ENCODE measurements at places on chromosomes 7 and 10.

- no peak for DNase-seq
Measured at GRCh38 chr7:89563597-89563996, 590.7 kb upstream of the STEAP1 start.

DNA sequence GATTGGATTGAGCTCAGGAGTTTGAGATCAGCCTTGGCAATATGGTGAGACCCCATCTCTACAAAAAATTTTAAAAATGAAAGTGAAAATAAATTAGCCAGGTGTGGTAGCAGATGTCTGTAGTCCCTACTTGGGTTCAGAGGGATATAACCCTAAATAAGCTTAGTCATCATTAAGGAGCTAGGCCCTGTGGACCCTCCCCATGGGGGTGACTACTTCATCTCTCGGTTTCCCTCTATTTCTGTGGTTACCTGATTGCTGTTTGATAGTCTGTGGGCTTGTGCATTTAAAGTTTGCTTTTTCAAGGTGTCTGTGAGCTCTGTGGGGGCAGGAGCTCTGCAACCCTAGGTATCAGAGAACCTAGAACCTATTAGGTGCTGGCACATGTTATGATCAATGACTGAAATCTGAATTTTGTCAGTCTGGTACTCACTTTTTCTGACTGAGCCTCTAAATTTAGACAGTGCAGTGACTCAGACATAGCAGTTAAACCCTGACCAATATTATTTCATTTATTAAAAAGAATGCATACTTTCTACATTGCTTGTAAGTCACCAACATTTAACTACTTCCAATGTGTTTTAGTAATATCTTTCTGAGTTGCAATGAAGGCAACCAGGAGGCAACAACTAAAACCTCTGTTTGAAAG lies 8.1 kb upstream of the CUZD1 start:
- DNase-seq: no peak

GRCh38 chr7:4269746-4270145 lies 412.3 kb upstream of the FOXK1 start:
- DNase-seq: no peak

- DNase-seq: peak; percentile 10
Measured at GRCh38 chr10:6382081-6382480, 179.3 kb downstream of the PFKFB3 start.

GRCh38 chr7:82325416-82325815 lies 118.2 kb downstream of the CACNA2D1 start:
- DNase-seq: no peak

DNA sequence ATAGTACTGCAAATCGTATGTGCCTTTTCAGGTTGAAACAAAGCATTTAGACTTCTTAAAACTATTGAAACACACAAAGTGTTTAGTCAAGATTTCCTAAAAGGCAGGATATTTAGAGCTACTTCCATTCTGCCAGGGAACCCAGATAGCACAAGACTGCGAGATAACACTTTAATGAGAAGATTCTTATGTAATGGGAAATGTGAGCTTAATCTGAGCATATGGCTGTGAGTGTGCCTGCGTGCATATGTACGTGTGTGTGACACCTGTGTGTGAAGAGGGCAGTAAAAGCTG lies 14.3 kb upstream of the JCAD start:
- DNase-seq: no peak

- no peak for DNase-seq
Measured at GRCh38 chr10:124469956-124470484, 8.4 kb downstream of the LHPP start.

- no peak for DNase-seq
Measured at GRCh38 chr7:101104193-101104713, 19.0 kb downstream of the TRIM56 start.

GRCh38 chr10:114822444-114823076 lies 980 bp downstream of the FHIP2A start:
- peak; percentile 50 for DNase-seq

- no peak for DNase-seq
Measured at GRCh38 chr10:119316729-119317097, 109.3 kb downstream of the GRK5 start.

DNA sequence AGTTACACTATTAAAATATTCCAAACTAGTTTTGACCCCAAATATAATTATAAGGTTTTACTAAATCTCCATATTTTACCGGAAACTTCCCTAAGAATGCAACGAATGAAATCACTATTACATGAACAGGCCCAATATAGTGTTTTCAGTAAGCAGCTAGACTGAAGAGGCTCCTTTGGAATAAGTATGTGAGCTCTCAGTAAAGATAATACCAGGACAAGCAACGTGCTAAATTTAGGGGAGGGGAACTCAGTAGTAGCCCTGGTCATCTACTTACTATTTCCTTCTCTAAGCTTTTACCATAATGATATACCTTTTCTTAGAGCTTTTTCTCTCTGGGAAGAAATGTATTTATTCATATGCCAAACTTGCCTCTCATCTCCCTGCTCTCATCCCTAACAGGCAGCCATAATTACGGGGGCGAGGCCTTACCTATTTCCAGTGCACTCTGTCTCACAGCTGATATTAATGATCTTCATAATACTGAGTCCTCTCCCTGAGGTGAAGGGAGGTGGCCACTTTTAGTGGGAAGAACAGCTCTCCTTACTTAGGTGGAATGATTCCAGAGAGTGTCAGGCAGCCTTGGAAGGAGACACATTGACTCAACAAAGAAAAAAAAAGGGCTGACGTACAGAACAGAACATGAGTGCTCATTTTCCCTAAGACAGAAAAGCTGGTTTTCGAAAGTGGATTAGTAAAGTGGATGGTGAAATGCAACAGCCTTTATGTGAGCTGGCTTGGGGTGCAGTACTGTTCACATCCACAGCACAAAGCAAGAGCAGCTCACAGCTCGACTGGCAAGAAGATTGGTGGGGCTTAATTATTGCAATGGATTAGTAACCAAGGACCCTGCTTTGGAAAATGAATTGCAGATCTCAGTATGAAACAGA lies 165.4 kb downstream of the GLI3 start:
- no peak for DNase-seq

DNA sequence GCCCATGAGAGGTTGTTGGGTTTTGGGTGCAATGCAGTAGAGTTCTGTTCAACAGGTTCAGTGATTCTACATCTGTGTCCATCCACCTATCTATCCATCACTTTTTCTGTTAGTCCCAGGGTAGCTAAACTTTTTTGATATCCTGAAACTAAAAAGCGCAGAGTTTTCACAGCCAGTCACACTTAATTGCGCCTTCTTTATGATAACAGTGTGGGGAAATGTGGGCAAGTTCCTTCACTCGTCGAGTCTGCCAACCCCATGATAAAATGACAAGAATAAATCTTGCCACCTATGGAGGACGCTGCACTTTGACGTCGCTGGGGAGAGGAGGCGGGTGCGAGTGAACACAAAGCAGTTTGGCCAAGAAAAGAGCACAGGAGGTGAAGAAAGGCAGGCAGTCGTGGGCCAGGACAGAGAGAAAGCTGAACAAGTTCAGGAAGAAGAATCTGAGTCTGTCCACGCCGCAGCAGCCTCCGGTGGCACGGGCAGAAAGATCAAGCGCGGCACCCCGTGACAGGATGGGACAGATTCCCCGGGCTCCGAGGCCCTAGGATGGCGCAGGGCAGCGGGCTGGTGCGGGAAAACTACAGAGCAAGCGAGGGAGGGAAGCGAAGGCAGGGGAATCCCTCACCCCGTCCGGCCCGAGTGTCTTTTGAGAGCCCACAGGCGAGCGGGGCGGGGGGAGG lies 9.2 kb downstream of the SP8 start:
- DNase-seq: no peak

- DNase-seq: no peak
Measured at GRCh38 chr10:24556750-24557742, 166.6 kb downstream of the ARHGAP21 start.

GRCh38 chr7:125122173-125122572 lies 192.5 kb upstream of the POT1 start:
- DNase-seq: no peak

DNA sequence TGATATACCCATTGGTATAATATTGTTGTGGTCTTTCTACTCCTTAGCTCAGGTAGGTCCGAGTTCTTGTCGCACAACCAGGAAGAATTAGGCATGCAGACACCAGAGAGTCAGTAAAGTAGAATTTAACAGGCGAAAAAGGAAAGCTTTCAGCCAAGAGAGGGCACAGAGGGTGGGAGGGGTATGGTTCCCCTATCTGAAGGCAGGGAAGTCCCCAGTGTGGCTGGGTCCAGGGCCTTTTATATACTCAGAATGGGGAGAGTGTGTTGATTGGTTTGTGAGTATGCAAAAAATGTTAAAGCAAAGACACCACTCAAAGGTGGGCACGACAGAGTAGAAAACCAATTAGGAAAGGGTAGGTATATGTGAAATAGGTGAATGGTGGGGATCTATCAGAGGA lies 53.9 kb downstream of the IMMP2L start:
- no peak for DNase-seq

- DNase-seq: no peak
Measured at GRCh38 chr10:90969947-90970673, 49.2 kb upstream of the ANKRD1 start.

DNA sequence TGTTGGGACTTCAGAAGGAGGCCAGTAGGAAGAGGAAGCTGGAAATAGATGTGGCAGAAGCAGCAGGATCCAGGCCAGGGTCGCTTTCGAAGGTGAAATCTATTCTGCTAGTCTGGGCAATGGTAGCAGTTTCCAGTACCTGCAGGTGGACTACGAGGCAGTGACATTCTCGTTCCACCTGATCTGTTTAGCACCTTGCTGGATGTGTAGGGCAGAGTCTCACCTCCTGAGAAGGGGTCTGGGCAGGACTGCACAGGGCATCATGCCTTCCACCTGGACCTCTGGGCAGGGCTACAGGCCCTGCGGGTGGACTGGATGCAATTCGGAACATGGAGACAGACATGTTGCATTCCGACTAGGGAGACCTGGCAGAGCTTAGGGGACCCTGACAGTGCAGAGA lies 254.8 kb upstream of the ZNF32 start:
- no peak for DNase-seq

DNA sequence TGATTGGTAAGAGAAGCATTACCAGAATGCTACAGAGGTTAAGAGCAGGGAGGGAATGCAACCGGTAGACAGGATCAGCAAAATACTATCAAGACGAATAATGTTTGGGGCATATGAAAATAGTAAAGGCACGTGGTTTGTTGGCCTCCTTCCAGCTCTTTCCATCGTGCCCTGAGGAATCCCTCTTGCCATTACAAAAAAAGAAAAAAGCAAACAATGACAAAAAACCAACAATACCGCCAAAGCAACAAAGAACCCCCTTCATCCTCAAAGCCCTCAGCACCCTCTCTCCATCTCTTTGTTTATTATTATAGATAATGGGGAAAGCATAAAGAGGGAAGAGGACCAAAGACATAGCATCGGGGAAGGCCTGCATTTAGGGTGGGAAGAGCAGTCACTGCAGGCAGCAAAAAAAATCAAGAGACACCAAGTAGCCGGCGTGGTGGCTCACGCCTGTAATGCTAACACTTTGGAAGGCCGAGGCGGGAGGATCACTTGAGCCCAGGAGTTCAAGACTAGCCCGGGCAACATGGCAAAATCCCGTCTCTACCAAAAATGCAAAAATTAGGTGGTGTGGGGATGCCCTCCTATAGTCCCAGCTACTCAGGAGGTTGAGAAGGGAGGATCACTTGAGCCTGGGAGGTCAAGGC lies 78.0 kb downstream of the HIP1 start:
- no peak for DNase-seq

Measured in CD8-positive, alpha-beta memory T cell (primary cell).